ENCODE measurements at places on chromosomes 2 and 18.

GRCh38 chr2:22198381-22199283, 1074.9 kb downstream of the TDRD15 start:
- DNase-seq = no peak

GRCh38 chr2:66938471-66938967, 458.6 kb upstream of the ETAA1 start:
- DNase-seq = no peak

GRCh38 chr18:41226186-41226585, 728.8 kb upstream of the PIK3C3 start:
- no peak for DNase-seq

DNA sequence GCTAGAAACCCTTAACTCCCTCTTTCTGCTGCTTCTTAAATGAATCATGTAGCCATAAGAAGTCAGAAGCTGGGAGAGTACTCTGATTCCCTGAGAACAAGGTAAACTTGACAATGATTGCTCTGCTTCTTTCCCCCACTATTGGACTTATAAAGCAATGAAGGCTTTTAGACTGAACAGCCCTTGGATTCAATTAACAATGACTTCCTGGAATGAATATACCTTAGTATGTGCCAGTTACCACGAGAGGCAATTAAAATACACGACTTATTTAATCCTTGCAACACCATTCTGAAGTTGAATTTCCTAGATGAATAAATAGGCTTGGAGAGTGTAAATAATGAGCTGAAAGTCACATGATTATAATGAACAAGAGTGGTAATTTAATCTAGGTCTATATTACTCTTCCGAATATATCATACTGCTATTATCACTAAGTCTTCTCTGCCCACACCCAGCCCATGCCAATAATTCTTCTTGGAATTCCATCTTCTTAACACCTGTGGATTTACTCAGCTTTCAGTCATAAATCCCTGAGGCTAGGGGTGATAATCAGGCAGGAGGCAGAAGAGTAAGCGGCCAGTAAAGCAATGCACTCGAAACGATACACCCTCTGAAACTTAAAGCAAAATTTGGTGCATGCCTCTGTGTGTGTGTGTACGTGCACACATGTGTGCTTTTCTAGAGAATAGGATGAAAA, 170.2 kb downstream of the ATAD2B start:
- no peak for DNase-seq

DNA sequence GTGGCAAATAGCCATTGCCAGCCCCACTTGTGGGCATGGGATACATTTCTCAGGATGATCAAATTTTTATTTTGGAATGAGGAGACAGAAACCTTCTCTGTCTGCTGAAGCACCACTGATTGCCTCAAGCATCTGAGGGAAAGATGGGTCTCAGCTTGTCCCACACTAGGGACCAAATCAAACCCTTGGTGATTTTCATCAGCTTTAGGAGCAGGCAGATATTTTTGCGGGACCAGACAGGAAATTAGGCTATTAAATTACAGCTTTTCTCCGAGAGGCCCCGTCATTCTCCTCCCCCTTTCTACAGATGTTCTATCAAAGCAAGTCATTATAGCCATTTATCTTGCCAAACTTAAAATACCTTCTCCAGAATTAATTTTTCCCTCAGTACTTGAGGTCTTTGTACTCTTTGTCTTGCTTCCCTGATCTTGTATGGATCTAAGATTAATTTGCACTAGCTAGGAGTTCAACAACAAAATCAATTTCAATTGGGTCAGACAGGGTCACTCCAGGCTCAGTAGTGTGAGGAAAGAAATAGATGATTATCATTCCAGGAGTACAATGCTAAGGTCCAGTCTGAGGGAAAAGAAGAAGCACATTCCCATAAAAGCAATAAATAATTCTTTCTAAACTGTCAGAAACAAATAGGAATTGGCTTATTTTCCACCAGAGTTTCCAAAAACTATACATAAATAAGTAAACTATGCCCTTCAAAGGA, 818.1 kb upstream of the SOX11 start:
- DNase-seq = no peak

GRCh38 chr2:196248467-196249094, 77.2 kb upstream of the STK17B start:
- no peak for DNase-seq

DNA sequence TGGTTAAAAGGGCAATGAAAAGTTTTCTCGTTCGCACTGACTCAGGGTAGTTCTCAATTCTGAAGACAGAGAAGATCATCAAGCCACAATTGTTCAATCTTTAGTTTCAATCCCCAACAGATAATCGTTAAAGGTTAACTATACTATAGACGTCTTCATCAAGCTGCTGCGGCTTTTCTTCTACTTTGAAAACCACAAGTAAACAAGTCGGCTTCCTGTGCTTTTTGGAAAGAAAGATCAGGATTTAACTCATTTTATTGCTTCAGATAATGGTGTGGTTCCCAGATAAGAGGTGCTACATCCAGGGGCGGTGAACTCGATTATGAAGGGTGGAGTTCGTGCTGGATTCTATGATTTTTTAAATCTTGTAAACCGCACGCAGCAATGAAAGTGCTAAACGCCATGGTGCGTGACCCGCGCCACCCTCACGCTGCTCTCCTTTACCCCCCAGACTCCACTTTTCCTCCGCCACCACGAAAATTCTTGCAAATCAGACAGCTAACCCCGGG, 545 bp upstream of the CDCA7 start:
- no peak for DNase-seq

- DNase-seq = no peak
Measured at GRCh38 chr2:170821531-170822289, 5.0 kb downstream of the GAD1 start.

GRCh38 chr2:45836740-45837139, 185.3 kb downstream of the PRKCE start:
- DNase-seq = no peak

GRCh38 chr18:39326772-39327171, 1761.2 kb upstream of the CELF4 start:
- no peak for DNase-seq

DNA sequence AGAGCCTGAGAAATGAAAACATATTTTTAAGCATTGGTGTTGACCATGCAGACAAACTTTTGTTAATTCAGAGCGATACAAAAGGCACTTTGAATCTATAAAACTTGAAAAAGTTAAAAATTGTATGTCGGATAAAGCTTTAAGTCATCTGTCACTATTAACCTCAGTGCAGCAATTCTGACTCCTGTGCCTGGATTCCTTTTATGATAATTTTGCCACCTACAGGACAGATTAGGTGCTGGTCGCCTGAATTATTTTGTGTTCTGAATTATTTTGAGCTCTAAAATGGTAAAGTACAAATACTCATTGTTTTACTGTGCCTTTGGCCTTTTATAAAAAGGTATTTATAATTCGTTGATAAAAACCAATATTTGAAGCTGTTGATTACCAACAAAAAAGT, 19.4 kb upstream of the RNF138 start:
- no peak for DNase-seq

GRCh38 chr2:47654790-47655562, 128.0 kb upstream of the MSH6 start:
- DNase-seq = no peak

- no peak for DNase-seq
Measured at GRCh38 chr18:61741881-61742454, 150.8 kb downstream of the RNF152 start.

- no peak for DNase-seq
Measured at GRCh38 chr2:194203898-194204297, 1453.1 kb upstream of the SLC39A10 start.

- no peak for DNase-seq
Measured at GRCh38 chr2:100042562-100042961, 99.8 kb downstream of the AFF3 start.

GRCh38 chr2:41595240-41595639, 452.6 kb upstream of the PKDCC start:
- DNase-seq = no peak

DNA sequence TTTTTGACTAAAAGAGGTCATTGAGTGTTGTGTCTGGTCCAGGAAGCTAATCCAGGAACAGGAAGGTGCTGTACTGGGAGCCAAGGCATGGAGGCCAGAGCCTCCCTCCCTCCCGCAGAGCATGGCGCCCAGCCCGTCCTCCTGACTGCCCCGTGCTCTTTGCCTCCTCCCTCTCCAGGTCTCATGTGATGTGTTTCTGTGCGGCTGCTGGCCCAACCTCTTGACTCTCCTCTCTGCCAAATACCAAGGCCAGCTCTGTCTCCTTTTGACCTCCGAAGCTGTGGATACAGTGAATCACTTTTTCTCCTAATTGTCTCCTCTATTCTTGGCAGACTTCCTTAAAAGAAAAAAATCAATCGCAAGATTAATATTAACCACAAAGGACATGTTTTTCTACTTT, 284.1 kb downstream of the PHLPP1 start:
- DNase-seq = no peak

- no peak for DNase-seq
Measured at GRCh38 chr18:33830213-33830612, 252.2 kb downstream of the ASXL3 start.

DNA sequence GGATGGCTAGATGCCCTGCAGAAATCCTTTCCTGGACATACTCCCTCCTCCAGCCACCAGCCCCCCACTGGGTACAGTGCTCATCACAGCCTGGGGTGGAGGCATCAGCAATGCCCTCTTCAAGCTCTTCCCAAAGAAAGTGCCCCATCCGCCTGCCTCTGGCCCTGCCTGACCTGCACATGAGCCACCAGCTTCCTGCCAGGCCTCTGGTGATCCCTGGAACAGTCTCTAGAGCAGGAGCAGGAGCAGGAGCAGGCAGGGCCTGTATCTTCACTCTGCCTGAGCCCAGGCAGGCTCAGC, 54.1 kb upstream of the CAB39 start:
- no peak for DNase-seq

GRCh38 chr2:19369341-19369955, 11.0 kb upstream of the OSR1 start:
- no peak for DNase-seq

GRCh38 chr18:36372903-36373311, 75.4 kb downstream of the FHOD3 start:
- no peak for DNase-seq

DNA sequence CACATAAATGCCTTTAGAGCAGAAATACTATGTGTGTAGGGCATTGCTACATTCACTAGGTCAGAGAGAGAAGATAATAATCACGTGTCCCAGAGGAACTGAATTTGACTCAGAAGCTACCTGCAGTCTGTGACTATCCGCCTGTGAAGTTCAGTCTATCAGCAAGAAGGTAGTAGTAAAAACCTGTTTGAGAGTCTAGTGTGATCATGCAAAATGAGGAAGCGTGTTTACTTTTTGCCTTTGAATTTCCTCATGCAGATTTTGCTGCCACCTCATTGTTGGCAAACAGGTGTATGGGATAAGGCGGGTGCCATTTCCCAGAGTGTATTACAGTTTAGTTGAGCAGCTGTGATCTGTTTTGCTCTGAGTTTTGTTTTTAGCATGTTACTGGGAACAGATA, 403.9 kb upstream of the FANCL start:
- no peak for DNase-seq

GRCh38 chr2:38925982-38926381, 36.3 kb downstream of the ARHGEF33 start:
- no peak for DNase-seq

GRCh38 chr2:133194362-133194655, 374.0 kb downstream of the NCKAP5 start:
- no peak for DNase-seq

DNA sequence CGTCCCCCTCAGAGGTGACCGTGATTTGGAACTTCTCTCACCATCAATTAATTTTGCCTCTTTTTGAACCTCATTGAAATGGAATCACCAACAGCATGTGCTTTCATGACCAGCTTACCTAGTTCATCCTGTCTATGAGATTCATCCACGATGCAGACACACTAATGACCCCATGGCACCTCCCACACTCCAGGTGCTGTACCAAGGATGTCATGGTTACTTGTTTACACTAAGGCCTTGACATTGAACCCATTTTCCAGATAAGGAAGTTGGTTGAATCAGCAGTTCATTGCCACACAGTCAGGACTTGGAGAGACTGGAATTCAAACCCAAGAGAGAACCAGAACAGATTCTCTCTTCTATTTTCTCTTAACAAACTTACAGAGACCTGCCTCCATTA, 139.0 kb downstream of the ZFP36L2 start:
- DNase-seq = no peak

- no peak for DNase-seq
Measured at GRCh38 chr2:71552356-71552755, 99.0 kb downstream of the DYSF start.

GRCh38 chr18:43277164-43277600, at the start of gene SYT4:
TSS of gene SYT4 (minus strand) at chr18:43277490. CDS start at chr18:43277281, 209 bp downstream.
- no peak for DNase-seq

DNA sequence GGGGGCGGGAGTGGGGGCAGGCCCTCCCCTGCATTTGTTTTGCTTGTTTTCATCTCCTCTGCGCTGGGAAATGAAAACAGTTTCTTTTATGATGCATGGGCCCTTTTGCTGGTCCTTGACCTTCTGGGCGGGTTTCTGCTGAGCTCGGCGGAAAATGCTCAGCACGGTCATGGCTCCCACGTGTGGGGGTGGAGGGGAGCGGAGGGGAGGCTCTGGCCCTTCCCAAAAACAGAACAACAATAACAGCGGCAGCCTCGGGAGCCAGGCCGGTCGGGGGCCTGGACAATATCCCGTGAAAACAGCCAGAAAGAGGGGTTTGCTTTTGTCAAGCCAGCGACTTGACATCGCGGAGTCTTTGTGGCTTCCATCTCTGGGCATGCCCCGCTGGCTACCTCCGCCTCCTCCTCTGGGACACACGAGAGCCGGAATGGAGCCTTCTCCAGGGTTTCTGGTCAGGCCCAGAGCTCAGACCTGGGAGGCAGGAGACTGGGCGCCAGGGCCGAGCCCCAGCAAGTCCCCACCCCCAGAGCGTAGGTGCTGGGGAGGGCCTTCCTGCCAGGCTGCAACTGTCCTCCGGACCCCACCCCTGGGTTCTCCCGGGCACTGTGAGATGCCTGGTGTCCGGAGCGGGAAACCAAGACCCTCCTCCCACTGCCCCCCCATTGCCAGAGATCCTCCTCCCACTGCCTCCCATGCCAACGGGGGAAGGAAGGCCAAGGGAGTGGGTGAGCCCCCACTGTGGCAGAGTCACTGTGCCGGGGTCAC, 35.9 kb upstream of the SNED1 start:
- no peak for DNase-seq

DNA sequence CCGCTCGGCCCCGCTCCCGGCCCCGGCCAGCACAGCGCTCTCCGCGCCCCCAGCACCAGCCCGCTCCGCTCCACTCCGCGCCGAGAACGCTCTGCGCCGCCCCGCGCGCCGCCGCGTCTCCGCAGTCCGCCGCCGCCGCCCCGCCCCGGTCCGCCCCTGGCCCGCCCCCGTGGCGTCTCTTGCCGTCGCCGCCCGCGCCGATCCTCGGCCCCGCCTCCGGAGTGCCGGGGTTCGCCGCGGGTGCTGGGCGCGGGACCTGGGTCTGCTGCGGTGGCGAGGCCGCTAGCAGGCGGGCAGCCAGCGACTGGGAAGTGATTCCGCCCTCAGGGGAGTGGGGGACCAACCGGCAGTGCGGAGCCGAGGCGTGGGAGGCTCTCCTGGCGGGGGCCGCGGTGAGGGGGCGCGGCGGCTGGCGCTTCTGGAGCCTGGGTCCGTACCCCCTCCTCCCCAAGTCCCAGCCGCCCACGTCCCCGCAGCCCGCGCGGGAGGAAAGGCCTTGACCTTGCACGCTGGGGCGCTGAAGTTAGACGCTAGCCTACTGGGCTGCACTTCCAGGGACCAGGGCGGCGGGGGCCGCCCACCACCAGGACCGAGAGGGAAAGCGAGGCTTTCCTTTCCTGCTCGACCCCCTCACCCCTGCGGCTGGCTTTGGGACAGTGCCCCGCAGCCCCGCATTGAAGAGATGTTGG, at the start of gene HS6ST1:
Gene HS6ST1, minus strand, starts transcription at position 93 of the 689 bp plus-strand sequence. CDS start 305 bp downstream, outside the sequence.
- DNase-seq = peak; percentile 91

- DNase-seq = no peak
Measured at GRCh38 chr2:227772197-227772661, 26.5 kb downstream of the SCYGR8 start.

- DNase-seq = no peak
Measured at GRCh38 chr2:67867735-67868134, 195.1 kb downstream of the C1D start.
